Right renal pelvis (tissue), 4 donors: ENCODE measurements at places on chromosomes 2 and 18. TPM values are rescaled to one million over a fixed set of nuclear protein-coding genes. Genes with fewer than 3 reads are reported as not detected.

SALL3 gene
- 11.6 TPM for polyA plus RNA-seq

GRCh38 chr2:71458413-71459083, 5.2 kb downstream of the DYSF start:
- no peak for DNase-seq

DNA sequence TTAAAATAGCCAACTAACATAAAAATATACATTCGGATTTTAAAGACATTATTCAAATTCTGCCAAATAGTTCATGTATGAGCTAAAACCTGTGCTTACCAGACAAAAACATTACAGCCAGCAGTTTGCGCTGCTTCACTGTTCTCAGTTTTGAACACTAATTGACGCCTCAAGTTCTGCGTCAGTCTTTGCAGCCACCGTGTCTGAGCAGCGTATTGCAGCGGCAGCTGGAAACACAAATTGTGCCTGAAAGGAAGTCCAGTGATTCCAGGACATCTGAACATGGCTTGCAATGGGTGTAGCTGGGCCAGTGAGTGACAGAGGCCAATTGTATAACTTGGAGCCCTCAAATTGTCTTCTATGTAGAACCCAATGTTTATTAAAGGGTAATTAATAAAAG, 267.6 kb downstream of the TFCP2L1 start:
- no peak for DNase-seq

IL37 gene
- 0.27 TPM for polyA plus RNA-seq

MARCHF4 gene
- polyA plus RNA-seq: 0.15 TPM

DNA sequence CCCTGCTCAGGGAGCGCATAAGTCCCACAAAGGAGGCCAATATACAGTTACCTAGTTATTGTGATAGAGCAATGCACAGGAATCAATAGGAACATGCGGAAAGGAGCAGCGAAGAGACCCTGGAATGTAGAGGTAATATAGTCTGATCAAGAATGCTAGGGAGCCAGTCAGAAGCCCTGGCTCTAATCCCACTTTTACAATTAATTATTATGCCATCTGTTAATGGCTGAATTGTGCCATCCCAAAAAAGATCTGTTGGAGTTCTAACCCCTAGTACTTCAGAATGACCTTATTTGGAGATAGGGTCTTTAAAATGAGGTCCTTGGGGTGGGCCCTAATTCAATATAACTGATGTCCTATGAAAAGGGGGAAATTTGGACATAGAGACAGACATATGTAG, 7.7 kb upstream of the SPATS2L start:
- no peak for DNase-seq

DNA sequence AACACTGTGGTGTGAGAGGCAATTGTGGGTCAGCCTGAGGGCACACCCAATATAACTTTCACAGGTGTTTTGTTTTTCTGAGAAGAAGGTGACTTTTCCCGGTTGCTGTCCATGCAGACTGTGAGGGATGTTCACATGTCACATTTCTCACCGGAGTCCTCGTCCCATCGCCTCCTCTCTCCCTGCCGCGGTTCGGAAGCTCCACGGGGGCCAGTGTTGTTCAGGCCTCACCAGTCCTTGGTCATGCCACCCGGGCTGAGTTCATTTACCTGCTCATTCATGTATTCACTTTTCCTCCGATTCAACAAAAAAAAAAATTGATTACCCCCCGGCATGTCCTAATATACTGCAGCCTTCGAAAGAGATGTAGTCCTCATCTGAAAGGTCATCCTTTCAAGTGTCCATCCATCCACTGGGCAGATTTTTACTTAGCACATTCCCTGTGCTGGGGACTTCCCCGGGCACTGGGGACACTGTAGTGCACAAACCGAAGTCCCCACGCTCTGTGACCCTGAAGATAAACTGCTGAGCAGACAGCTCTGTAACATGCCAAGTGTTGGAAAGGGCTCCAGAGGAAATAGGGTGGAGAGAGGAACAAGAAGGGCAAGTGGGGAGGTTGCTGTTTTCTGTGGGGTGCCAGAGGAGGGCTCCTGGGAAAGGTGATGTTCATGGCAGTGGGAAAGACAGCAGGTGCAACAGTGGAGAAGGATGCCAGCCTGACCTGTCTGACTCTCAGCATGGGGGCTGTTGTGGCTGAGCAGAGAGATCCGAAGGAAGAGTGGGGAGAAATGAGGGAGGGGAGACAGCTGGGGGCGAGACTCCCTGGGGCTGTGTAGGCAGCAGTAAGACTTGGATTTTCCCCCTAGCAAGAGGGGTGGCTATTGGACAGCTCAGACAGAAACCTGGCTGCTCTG, 22.4 kb downstream of the LRRFIP1 start:
- no peak for DNase-seq

- no peak for DNase-seq
These were observed 5.8 kb upstream of the RTN4 start for GRCh38 chr2:55056024-55056521.

DNA sequence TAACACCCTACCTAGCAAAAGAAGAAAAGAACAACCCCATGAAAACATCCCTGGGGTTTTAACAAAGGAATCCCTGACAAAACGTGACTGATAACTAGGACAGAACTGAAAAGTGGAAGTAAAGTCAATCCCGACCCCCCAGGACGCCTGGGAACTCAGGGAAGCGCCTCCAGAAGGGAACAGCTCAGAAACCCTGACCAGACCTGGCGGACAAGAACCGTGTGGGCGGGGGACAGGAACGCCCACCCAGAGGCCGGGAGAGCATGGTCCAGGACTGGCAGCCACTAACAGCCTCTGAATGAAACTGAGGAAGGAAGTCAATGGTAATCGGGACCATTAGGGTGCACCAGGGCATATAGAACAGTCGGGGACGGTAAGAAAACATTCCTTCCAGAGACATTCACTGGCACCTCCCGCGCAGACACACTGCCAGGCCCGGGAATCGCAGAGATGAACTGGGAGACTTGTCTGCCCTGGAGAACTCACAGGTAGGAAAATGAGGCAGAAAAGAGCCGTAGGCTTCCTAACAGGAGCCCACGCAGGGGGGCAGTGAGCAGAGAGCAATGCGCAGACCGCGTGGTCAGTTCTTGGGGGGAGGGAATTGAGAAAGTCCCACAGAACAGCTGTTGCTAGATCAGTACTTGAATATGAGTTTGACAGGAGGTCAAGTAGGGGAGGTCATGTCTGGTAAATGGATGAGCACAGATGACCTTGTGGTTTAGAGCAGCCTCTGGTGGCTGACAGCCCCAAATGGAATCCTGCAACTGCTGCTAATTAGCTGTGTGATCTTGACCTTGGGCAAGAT, 1.3 kb upstream of the TBC1D8 start:
- DNase-seq: no peak

C2orf66 gene
- 0.35 TPM for polyA plus RNA-seq

- DNase-seq: no peak
These were observed 19.4 kb upstream of the RRM2 start for GRCh38 chr2:10103179-10103578.

- peak; percentile 74 for DNase-seq
These were observed 81.5 kb upstream of the PPM1B start for GRCh38 chr2:44087036-44087713.

DNA sequence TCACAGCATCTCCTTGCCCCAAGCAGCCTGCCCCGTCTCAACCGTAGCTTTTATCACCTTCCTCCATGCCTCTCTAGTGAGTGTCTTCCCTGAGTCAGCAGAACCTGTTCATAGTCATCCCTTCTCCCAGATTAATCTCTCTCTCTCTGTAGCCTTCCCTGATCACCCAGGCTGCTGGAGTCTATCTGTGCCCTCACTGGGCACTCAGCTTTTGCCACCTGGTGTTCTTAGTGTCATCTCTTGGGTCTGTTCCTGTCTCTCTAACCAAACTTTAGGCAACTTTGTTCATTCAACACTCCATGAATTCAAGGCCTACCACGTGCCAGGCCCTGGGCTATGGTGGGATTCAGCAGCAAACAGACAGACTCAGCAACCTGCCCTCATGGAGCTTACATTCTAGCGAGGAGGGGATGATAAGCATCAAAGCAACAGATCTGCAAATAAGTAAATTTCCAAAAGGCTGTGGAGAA, 159.1 kb downstream of the SMAD7 start:
- DNase-seq: no peak

- DNase-seq: no peak
These were observed 144.7 kb upstream of the NFATC1 start for GRCh38 chr18:79251021-79251420.

DNA sequence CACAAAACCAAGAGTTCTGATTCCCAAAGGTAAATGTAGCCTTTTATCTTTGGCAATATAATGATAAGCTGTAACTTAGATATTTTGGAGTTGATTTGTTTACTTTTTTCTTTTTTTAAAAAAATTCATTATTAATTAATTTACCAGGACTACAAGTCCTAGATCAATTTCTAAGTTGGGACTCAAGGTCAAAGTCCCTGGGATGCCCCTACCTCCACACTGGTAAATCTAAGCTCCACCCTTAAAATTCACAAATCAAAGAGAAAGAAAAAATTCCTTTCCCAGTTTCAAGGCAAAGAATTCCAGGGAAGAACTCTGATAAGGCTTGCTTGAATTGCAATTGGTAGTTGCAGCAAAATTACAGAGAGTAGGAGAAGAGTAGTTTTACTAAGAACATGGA, 71.3 kb downstream of the MDH1 start:
- DNase-seq: no peak

TMEM178A gene
- polyA plus RNA-seq: 77.2 TPM
